ENCODE measurements at places on chromosomes 12 and 14. TPM values are rescaled to one million over a fixed set of nuclear protein-coding genes. Genes with fewer than 3 reads are reported as not detected.

Gene KLRC1
- 0.28 TPM for total RNA-seq

Gene ANKS1B
- total RNA-seq: 26.4 TPM

Gene CFAP54
- total RNA-seq: 1.2 TPM

Gene CABP1
- total RNA-seq: 14.7 TPM

Gene SLC5A8
- total RNA-seq: not detected

Gene CCDC175
- total RNA-seq: not detected

Gene SDR9C7
- not detected for total RNA-seq

Gene EGLN3
- total RNA-seq: 4.8 TPM

Gene PPM1H
- total RNA-seq: 1.4 TPM

Gene GYS2
- total RNA-seq: 0.72 TPM

Gene PPP1CC
- total RNA-seq: 95.0 TPM

Gene AGAP2
- total RNA-seq: 7.1 TPM

Gene MYBPC1
- total RNA-seq: not detected

DNA sequence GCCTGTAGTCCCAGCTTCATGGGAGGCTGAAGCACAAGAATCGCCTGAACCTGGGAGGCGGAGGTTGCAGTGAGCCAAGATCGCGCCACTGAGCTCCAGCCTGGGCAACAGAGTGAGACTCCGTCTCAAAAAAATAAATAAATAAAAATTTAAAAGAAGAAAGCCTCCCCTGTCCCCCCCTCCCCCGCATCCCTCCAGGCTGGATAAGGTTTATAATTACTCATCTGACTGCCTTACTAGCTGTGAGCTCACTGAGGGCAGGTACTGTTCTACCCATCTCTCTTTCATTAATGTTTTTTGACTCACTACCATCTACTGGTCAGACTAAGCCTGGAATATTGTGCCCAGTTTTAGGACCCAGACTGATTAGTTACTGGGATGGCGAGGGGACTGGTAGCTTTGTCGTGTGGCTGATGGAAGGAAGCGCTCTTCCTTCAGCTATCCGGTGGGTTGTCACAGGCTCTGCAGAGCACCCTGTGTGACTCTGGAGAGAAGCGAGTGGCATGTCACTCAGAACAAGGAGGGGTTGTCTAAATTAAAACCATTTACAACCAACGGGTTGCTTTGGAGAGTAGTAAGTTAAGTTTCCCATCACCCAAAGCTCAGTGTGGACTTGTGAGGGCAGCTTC, 16.9 kb downstream of the EVL start:
- no peak for DNase-seq

- no peak for DNase-seq
Observed at GRCh38 chr12:7042842-7043241, 17.7 kb upstream of the C1S start.

DNA sequence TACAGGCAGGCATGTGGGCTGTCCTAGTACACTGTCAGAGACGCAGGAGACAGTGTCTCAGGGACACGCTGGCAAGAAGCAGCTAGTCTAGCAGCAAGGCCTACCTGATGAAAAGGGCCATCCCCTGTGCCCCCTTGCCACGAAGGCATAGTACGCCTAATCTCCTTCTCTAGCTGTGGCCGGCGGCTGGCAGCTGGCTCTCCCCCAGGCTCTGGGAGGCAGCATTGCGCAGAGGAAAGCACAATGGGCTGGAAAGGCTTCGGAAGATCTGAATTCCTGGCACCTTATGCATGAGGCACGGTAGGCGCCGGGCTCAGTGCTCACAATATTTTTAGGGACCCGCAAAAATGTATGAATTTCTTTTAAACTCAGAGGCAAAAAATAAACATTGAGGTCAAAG, 16.0 kb upstream of the PLEKHH1 start:
- no peak for DNase-seq

DNA sequence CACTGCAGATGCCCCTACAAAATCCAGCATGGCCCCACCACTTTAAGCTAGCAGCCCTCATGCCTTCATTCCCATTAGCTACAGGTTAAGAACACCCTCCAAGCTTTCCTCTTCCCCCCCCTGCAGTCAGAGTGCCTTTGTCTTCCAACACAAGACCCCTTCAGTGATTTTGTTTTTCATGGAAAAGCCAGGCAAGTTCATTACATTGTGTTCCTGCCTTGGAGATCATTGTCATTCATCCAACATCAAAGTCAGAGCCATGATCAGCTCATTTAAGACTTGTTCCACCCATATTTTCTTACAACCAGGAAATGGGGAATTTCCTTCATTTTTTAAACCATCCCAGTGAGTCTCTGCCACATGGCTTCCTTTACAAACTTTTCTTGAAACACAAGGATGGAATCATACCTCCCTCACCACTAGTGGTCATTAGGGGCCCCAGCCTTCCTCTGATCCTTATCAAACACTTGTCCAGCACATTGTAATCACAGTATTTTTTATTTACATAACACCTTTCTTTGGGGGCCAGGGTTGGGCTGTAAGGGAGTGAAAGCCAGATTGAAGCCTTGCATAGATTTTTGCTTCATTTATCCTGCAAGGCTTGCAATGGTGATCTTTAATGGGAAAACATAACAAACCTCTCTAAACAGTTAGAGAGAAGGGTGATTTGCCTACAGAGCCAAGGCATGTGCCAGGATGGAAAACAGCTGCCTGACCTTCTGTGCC, 765.3 kb downstream of the MED13L start:
- no peak for DNase-seq

DNA sequence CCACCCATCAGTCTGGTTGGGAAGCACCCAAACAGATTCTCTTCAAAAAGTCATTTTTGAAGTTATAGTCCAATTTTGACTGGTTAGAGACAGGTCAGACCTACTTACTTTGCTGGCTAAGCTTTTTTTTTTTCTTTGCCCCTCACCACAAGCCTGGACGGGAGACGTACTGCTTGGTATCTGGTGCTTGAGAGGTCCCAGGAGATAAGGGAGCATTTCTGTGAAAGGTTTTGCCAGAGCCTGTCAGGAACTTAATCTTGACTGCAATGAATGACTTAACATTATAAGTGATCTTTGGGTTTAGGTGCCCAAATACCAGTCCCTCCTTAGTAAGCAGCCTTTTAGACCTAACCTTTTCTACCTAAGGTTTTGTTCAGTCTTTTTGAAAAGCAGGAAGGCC, 6.3 kb downstream of the MTHFD1 start:
- DNase-seq: no peak

DNA sequence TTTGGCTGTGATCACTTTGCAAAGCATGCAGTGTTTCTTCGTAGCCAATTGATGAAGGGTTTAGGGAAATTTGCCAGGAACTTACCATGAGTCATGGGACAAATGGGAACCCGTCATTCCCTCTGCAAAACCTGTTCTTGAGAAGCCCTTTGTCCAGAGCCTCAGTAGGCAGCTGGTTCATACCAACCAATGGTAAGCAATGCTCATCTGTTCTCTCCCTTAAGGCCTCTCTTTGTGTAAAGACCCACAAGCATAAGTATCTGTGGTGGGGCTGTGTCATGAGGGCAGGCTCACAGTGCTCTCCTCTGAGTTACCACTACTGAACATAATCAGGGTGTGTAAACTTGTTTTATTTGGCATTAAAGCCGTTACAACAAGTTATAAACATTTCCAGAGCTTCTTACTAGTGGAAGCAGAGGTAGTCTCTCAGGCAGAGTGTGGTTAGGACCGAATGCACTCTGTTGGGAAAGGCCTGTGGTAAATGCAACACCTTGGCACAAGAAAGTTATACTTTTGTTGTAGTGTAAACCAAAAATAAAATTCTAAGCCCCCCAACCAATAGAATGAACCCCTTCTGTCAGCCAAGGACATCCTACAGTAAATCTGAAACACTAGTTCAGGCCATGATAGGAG, 119.8 kb downstream of the SINHCAF start:
- DNase-seq: no peak

DNA sequence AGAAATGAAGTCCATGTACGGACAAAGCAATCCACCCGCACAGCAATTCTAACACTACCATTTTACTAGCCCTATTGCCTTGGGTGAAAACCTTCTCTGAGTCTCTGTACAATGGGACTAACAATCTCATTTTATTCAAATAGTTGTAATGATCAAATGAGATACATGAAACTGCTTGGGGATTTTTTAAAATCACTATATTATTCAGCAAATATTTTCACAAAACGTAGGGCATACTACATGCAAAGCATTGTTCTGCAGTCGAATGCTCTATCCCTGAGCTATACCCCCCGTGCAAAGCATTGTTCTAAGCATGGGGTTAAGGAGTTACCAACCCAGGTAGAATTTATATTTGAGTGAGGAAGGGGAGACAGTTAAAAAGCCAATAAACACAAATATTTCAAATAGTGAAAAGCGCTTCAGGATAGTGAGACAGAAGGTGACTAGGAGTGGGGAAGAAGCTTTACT, 554 bp upstream of the ATF7 start:
- no peak for DNase-seq

GRCh38 chr12:18224745-18225144, 36.6 kb upstream of the PIK3C2G start:
- DNase-seq: no peak

DNA sequence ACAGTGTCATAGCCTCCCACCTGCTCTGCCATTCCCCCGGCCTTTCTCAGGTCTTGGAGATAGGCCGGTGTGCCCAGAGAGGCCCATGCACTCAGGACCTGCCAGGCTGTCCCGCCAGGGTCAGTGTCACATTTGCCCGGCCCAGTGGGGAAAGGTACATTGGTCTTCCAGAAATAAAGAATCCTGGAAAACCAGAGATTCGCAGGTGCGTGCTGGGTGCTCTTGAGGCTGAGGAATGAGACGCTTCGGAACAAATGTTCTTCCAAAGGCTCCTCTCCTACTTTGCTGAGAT, 205.8 kb upstream of the RTL1 start:
- DNase-seq: peak; percentile 3

DNA sequence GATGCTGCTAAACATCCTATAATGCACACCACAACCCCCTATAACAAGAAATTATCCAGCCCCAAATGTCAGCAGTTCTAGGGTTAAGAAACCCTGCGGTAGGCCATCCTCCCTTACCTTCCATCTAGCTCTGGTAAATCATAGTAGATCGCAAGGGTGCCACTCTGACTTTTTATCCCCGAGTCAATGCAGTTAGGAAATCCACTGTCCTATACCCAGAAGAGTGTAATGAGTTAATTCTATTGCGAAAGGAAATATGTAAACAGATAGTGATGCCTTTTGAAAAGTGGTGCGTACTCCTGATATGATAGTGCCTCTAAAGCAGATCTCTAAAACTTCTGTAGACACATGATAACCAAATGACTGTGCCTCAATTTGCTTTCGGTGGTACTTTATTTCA, 29.8 kb downstream of the SCFD1 start:
- no peak for DNase-seq

- no peak for DNase-seq
Observed at GRCh38 chr12:129871991-129872972, 31.5 kb downstream of the TMEM132D start.

DNA sequence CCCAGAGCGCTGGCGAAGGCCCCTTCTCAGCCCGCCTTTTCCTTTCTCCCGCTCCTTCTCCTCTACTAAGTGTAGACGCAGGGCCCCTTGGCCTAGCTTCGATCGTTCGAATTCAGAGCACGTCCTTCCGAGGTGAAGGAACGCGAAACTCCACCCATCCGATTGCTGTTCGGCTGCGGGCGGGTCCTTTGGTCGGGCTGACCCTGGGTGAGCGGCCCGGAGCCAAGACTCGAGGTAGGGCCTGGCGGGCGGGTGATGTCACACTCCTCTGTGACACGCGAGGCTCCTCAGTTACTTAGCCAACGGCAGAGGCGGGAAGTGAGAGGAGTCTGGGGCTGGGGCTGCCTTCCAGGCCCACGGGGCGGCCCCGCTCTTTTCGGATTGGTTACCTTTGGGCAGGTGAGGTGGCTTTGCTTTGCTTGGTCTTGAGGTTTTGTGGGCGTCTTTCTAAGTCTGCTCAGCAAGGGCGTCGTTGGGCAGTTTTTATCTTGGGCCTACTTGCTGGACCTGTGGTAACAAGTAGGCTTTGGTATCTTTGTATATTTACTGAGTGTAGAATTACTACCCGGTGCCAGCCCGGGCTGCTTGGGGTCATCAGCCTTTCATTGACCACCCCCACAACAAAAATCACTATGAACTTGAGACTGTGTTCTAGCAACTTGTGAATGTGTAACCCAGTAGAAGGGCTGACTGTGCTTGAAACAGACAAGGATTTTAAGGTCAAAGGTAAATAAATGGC, 694 bp downstream of the TMBIM6 start:
- peak; percentile 78 for DNase-seq

DNA sequence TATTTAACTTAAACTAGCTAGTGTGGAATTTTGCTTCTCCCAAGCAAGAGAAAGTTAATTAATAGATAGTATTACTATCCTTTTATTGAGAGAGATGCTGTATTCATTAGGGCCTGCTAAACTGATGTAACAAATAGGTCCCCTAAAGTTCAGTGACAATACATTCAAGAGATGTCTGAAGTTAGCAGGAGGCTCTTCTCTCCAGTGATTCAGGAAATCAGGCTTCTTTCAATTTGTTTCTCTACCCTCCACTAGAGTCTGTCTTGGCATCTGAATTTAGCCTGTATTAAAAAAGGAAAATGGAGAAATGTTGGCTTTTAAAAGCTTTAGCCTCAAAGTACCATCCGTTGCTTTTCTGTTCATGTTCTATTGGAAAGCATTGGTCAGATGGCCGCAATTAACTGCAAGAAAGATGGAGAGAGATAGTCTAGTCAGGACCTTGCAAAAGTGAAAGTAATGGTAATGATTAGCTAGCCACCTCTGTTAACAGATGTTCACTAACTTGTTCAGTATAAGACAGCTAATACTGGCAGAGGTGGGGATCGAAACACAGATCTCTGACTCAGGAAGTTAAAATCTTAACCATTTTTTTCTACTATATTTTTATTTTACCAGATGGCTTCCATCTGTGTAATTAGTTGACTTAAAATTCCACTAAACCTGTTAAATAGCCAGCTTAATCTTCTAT, 786.8 kb downstream of the TMTC2 start:
- no peak for DNase-seq

GRCh38 chr14:93804654-93805053, 16.4 kb upstream of the PRIMA1 start:
- DNase-seq: no peak

GRCh38 chr12:113819495-113819894, 146.6 kb downstream of the RBM19 start:
- no peak for DNase-seq

- DNase-seq: no peak
Observed at GRCh38 chr12:16187660-16188059, 89.8 kb downstream of the SLC15A5 start.

DNA sequence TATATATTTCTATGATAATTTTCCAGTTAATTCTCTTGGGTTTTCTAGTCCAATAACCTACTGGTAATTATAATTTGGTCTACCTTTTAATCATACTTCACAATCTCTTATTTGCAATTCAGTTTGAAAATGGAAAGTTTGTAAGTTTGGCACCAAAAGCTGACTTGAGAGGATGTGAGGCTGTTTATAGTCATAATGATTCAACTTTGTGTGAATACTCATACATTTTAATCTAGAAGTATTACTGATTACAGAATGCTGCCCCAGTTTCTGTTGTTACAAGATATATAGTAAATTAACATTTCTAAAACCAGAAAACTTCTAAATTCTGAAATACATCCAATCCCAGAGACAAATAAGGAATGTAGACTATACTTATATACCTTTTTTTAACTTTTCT, 158.2 kb downstream of the SLC38A4 start:
- no peak for DNase-seq

Measured in omental fat pad (tissue), 4 donors.